ENCODE measurements at places on chromosomes 1 and 21. TPM values are rescaled to one million over a fixed set of nuclear protein-coding genes. Genes with fewer than 3 reads are reported as not detected.
A peak's percentile ranks its signal among the peaks of the same experiment; 100 is the strongest.

DNA sequence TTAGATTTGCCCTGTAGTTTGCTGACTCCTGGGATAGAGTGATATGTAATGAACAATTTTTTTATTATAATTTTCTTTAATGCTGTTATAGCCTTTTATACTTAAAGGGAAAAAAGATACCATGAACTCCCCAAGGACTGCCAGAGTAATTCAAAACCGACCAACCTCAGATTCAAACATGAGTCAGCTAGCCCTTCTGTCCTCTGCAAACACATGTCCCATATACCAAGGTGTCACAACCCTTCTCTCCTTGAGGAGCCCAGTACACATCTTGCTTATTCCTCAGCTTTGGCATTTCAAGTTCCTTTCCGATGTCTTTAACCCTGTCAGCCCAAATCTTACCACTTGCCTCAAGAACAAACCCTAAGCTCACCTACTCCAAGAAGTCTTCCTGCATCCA lies 184.9 kb downstream of the KCNH1 start:
- H3K27ac ChIP-seq: no peak overlapping the region
- DNase-seq: no peak
- H3K4me1 ChIP-seq: no peaks in the 10 kb centered on the region
- no peaks in the 10 kb centered on the region for H3K36me3 ChIP-seq

DNA sequence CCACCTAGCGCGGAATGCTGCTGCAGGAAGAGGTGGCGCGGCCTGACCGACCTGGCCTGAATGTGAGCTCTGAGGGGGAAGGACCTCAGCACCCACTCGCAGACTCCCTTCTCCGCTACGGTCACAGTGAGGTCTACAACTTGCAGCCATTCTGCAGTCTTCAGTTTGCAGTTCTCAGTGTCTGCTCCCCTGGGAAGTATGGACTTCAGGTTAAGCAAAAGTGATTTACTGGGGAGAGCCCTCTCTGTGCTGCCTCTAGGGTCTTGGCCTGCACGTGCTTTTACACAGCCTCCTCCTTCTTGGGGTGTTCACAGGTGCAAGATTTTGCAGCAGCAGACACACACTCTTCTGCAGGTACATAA lies 296.0 kb downstream of the OMA1 start:
- DNase-seq: no peak
- H3K4me3 ChIP-seq: no peak overlapping the region
- no peaks in the 10 kb centered on the region for H3K36me3 ChIP-seq
- H3K27ac ChIP-seq: no peak overlapping the region

NCAM2 gene
- total RNA-seq: not detected

ZNF326 gene
- total RNA-seq: 28.1 TPM

DNA sequence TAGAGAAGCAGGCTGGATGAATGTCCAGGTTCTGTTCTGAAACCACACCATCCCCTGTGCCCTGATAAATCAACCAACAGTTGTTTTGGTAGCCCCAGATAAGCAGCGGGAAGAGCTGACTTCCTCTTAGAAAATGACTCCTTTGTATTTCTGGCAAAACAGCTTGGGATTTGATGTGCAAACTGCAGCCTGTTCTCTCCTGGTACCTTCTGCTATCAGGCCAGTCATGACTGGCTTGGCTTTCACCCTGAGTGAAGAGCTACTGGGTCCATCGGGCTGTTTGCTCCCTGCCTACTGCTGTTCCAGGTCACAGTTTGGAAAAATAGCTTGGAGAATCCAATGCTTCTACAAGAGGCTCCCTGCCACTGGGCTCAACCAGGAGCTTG lies 116.8 kb downstream of the DTL start:
- no peak overlapping the region for H3K4me3 ChIP-seq
- DNase-seq: no peak
- no peaks in the 10 kb centered on the region for H3K36me3 ChIP-seq
- no peaks in the 10 kb centered on the region for H3K27me3 ChIP-seq
- no peaks in the 10 kb centered on the region for H3K4me1 ChIP-seq
- H3K27ac ChIP-seq: no peak overlapping the region

- H3K4me1 ChIP-seq: peaks cover 55% of the 10 kb centered on the region
- peak overlapping the region; percentile 86 for H3K27ac ChIP-seq
- peak; percentile 71 for DNase-seq
- no peaks in the 10 kb centered on the region for H3K27me3 ChIP-seq
- H3K36me3 ChIP-seq: peaks cover 16% of the 10 kb centered on the region
- peak overlapping the region; percentile 88 for H3K4me3 ChIP-seq
These were observed 787 bp downstream of the JAK1 start for GRCh38 chr1:64965366-64966157.

DNA sequence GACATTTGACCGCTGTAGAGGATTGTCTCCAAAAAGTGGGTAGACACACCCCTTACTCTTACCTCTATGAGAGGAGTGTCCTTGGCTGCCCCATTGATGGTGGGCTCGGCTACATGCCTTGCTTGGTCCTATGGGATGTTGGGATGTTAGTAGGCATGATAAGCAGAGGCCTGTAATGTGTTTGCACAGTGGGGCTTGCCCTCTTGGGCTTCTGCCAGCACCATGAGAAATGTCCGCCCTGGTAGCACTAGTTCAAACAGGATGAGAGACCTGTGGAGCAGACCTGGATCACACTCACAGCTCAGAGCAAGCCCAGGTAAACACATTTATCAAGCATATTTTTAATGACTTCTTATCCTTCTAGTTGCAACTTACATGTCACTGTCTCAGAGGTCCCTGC lies 54.2 kb downstream of the SH3GLB1 start:
- H3K27me3 ChIP-seq: no peaks in the 10 kb centered on the region
- no peak for DNase-seq
- H3K36me3 ChIP-seq: no peaks in the 10 kb centered on the region
- H3K4me1 ChIP-seq: peaks cover 2% of the 10 kb centered on the region

GRCh38 chr1:209720326-209720725 lies 15.7 kb downstream of the HSD11B1 start:
- no peak overlapping the region for H3K27ac ChIP-seq
- H3K4me3 ChIP-seq: no peak overlapping the region
- DNase-seq: no peak
- H3K4me1 ChIP-seq: peaks cover 48% of the 10 kb centered on the region
- H3K27me3 ChIP-seq: no peaks in the 10 kb centered on the region

GRCh38 chr1:27408151-27408550 lies 15.7 kb downstream of the GPR3 start:
- H3K4me3 ChIP-seq: no peak overlapping the region
- H3K36me3 ChIP-seq: peaks cover 18% of the 10 kb centered on the region
- peak overlapping the region; percentile 67 for H3K27ac ChIP-seq
- DNase-seq: no peak
- peaks cover 13% of the 10 kb centered on the region for H3K4me1 ChIP-seq
- no peaks in the 10 kb centered on the region for H3K27me3 ChIP-seq

OR2G3 gene
- total RNA-seq: not detected

- H3K27ac ChIP-seq: peak overlapping the region; percentile 65
- peaks cover 48% of the 10 kb centered on the region for H3K36me3 ChIP-seq
- peak; percentile 11 for DNase-seq
- peaks cover 21% of the 10 kb centered on the region for H3K4me1 ChIP-seq
- no peaks in the 10 kb centered on the region for H3K27me3 ChIP-seq
- no peak overlapping the region for H3K4me3 ChIP-seq
These were observed 85.8 kb downstream of the UBR4 start for GRCh38 chr1:19124273-19124672.

GRCh38 chr1:45258059-45258650 lies 51.8 kb upstream of the ZSWIM5 start:
- H3K4me3 ChIP-seq: no peak overlapping the region
- peaks cover 10% of the 10 kb centered on the region for H3K36me3 ChIP-seq
- no peak for DNase-seq
- no peak overlapping the region for H3K27ac ChIP-seq
- peaks cover 6% of the 10 kb centered on the region for H3K27me3 ChIP-seq
- no peaks in the 10 kb centered on the region for H3K4me1 ChIP-seq

DNA sequence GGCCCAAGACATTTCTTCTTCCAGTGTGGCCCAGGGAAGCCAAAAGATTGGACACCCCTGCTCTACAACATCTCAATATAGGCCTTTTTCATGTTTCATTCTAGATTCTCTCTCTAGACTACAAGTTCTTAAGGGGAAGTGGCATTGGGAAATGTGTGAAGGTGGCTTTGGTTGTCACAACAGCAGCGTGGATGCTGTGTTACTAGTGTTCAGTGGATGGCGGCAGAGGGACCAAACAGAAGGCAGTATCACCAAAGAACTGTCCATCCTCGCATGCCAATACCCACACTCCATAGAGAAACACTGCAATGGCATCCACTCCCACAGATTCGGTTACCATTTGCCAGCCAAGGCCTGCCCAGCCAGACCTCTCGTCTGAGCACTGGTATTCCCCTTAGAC lies 24.3 kb upstream of the IFNAR2 start:
- peaks cover 43% of the 10 kb centered on the region for H3K4me1 ChIP-seq
- peak overlapping the region; percentile 22 for H3K4me3 ChIP-seq
- H3K27me3 ChIP-seq: no peaks in the 10 kb centered on the region
- DNase-seq: no peak

PSRC1 gene
- total RNA-seq: 10.7 TPM

- H3K36me3 ChIP-seq: no peaks in the 10 kb centered on the region
- no peak overlapping the region for H3K4me3 ChIP-seq
- no peak for DNase-seq
- H3K27ac ChIP-seq: no peak overlapping the region
- no peaks in the 10 kb centered on the region for H3K27me3 ChIP-seq
These were observed 13.5 kb downstream of the TIE1 start for GRCh38 chr1:43314233-43314632.

GRCh38 chr1:230821346-230821745 lies 47.0 kb downstream of the C1orf198 start:
- DNase-seq: no peak
- H3K4me3 ChIP-seq: no peak overlapping the region
- H3K27me3 ChIP-seq: peaks cover 4% of the 10 kb centered on the region
- no peak overlapping the region for H3K27ac ChIP-seq
- no peaks in the 10 kb centered on the region for H3K4me1 ChIP-seq

DNA sequence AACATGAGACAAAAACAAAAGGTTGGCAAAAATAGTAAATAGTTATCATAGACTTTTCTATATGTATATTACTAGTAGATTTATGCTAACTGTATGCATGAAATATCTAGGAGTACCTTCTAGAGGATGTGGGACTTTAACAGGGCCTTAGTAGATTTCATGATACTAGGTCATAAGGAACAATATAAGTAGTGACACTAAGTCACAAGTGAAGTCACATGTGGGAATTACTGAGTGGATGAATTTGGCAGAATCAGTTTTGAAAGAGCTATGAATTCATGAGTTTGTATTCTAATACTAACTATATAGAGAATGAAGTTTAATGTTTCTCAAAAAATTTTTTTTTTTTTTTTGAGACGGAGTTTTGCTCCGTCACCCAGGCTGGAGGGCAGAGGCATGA lies 53.1 kb upstream of the GPR25 start:
- H3K4me3 ChIP-seq: no peak overlapping the region
- H3K4me1 ChIP-seq: no peaks in the 10 kb centered on the region
- no peak overlapping the region for H3K27ac ChIP-seq
- H3K36me3 ChIP-seq: no peaks in the 10 kb centered on the region
- no peak for DNase-seq

DNA sequence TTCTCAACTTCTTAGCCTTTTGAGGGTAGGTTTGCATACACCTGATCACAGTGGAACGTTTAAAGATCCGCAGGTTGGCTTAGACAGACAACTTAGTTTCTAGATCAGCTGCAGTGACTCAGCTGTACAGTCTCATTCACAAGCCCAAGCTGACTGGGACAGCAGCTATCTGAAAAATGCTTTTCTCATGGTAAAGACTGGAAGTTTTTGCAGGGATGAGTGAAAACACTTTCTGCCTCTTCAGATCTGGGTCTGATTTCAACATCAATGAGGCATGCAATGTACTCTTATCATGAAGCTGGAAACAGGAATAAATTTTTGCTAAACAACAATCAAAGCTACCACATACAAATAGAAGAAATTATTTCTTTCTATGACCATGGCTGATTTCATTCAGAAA lies 61.1 kb upstream of the PTBP2 start:
- H3K4me1 ChIP-seq: no peaks in the 10 kb centered on the region
- H3K27ac ChIP-seq: no peak overlapping the region
- no peaks in the 10 kb centered on the region for H3K36me3 ChIP-seq
- H3K4me3 ChIP-seq: no peak overlapping the region
- H3K27me3 ChIP-seq: peaks cover 4% of the 10 kb centered on the region
- DNase-seq: no peak

DNA sequence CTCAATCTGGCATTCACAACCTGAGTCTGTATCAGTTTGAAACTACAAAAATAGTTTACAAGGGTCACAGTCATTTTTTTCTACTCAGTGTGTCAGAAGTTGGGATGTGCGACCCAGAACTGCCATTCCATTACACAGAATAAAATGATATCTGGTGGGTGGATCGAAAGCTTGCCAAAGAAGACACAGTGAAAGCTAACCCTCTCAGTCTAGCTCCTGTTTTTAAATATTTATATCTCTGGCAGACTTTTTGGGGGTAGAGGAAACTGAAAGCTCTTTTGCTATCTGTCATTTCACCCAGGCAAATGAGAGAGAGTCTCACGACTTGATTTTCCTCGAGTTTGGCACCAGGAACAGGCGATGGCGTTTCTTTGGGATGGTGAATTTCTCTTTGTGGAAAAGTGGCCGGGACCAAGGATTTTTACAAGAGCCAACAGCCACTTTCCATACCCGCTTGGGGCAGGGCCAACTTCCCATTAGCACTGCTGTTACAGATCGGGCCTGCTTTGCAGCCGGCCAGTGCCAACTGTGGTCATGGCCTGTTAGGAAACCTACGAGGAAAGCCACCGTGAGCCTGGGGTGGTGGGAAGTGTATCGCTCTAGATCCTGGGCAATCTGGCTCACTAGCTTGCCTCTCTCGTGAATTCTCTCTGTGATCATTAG lies 185.5 kb upstream of the NFIA start:
- H3K4me3 ChIP-seq: no peak overlapping the region
- H3K27ac ChIP-seq: no peak overlapping the region
- peaks cover 3% of the 10 kb centered on the region for H3K27me3 ChIP-seq
- H3K36me3 ChIP-seq: no peaks in the 10 kb centered on the region
- DNase-seq: no peak

GRCh38 chr1:236716160-236716559 lies 29.9 kb downstream of the ACTN2 start:
- H3K36me3 ChIP-seq: no peaks in the 10 kb centered on the region
- peaks cover 31% of the 10 kb centered on the region for H3K27me3 ChIP-seq
- no peak for DNase-seq
- no peak overlapping the region for H3K27ac ChIP-seq
- no peaks in the 10 kb centered on the region for H3K4me1 ChIP-seq

DNA sequence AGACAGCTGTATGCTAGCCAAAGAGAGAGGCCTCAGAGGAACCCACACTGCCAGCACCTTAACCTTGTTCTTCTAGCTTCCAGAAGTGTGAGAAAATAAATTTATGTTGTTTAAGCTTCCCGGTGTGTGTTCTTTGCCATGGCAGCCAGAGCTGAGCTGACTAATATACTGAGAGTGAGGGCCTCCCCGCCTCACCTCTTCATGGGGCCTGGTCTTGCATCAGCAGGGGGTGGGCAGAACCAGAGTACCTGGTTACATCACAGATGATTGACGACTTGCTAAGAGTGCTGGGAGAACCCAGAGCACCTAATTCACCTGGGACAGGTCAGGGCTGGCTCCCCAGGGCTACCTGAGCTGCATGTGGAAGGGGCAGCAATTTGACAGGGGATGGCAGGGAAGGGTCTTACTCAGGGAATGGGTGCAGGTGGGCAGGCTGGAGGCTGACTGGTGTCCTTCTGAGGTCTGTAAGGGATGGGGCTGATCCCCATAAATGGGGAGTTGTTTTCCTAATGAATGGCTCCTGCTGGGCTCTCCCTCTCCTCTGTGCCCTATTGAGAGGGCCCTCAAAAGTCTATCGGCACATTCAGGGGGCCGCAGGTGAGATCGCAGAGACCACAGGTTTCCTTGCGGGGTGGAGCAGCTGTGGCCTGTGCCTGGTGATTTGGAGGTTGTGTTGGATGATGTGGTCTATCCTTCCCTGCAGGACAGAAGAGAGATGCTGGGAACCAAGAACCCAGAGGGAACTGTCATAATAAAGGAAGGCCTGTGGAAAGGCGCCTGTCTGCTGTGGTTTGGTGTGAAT lies 60.6 kb upstream of the ETV3 start:
- no peaks in the 10 kb centered on the region for H3K36me3 ChIP-seq
- no peak overlapping the region for H3K4me3 ChIP-seq
- peaks cover 31% of the 10 kb centered on the region for H3K27me3 ChIP-seq
- H3K4me1 ChIP-seq: peaks cover 4% of the 10 kb centered on the region
